Islet precursor cell (in vitro differentiated cells): ENCODE measurements at places on chromosomes 11 and 22.
A peak's percentile ranks its signal among the peaks of the same experiment; 100 is the strongest.

DNA sequence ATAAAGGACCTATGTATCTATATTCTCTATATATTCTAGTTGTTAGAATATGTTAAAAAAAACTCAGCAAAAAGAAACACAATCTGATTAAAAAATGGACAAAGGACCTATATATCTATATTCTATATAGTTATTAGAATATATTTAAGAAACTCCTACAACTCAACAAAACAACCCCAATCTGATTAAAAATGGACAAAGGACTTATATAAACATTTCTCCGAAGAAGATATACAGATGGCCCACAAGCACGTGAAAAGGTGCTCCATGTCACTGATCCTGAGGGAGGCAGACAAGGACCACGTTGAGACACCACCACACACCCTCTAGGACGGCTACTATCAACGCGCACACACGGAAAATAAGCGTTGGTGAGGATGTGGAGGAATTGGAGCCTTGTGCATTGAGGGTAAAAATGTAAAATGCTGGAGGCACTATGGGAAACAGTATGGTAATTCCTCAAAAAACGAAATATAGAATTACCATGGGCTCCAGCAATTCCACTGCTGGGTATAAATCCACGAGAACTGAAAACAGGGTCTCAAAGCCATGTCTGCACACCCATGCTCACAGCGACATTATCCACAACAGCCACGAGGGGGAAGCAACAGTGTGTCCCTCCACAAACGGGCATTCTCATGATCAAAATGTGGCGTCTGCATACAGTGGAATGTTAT, 22.7 kb downstream of the YPEL1 start:
- peak; percentile 84 for DNase-seq

DNA sequence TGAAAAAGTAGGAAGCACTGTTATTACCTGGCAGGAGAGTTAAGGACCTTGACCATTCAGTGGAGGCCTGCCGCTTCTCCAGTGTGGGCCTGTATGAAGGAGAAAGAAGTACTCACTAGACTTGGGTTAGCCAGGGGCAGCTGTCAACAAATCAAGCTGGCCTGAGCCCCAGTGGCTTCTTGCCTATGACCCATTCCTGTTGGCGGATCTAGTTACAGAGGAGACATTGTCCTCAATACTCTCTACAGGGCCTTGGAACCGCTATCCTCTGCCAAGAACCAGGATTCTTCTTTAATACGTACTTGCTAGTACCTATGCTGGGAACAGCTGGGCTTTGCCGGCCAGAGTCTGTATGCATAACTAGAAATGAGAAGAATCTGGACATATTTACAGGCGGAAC, 68.1 kb downstream of the ALX4 start:
- DNase-seq: no peak

DNA sequence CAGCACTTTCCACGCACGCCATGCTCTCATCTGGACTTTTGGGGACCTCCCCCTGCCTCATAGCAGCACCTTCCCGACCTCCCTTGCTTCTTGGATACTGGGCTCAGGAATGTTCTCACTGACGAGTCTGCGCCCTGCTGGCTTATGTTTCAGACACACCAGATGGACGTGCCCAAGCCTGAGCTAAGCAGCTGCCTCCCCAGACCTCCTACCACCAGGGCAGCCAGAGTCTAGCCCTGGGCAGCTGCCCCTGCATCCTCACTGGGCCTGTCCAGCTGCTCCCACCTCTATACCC, 13.2 kb upstream of the RGL4 start:
- no peak for DNase-seq

- DNase-seq: no peak
These were observed 4.5 kb upstream of the MYRF start for GRCh38 chr11:61747967-61748285.

- no peak for DNase-seq
These were observed 30.0 kb downstream of the PARVG start for GRCh38 chr22:44210722-44211121.

DNA sequence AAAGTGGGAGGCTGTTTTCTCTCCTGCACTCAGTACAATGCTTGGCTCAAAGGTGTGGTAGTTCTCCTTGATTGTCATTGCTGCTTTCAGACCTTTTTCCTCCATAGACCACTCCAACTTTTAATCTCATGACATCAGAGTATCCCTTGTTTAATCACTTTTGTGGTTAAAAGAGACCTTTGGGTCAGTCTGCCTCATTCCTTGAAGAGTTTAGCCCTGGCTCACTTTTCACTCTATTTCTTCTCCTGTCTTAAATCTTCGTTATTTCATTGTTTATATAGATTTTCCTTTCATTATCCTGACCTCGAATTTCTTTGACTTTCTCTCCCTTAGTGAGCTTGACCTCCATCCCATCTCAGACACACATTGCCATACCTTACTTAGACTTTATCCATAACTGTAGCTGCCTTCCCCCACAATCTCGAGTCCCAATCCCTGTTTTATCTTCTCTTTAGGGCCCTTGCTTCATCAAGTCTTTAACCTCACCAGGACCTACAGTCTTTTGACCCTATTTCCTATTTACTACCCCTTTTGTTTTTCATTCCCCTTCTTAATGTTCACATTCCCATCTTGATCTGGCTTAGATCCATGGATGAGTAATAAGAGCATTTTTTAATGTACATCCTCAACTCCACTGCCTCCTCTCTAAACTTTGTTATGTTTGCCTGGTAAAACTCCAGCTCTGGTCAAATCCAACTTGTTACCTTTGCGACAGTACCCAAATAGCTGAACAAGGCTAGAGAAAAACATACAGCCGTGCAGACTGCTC, 9.5 kb downstream of the ATXN10 start:
- DNase-seq: no peak

DNA sequence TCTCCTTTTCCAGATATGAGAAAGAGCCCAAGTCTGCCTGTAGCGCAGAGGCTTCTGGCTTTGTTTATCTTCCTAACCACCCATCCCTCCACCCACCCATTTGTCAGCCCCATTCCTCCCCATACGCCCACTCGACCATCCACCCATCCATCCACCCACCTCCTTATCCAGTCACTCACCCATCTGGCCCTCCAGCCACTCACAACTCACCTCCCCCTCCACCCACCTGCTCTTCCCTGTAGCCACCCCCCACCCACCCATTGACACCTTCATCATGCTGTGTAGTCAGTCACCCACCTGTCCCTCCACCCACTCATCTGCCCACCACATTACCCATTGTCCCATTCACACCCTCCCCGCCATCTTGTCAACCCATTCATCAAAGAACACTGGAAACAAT, 5.5 kb downstream of the CST6 start:
- DNase-seq: no peak
